ENCODE measurements at places on chromosomes 3 and 15.
A peak's percentile ranks its signal among the peaks of the same experiment; 100 is the strongest.

DNA sequence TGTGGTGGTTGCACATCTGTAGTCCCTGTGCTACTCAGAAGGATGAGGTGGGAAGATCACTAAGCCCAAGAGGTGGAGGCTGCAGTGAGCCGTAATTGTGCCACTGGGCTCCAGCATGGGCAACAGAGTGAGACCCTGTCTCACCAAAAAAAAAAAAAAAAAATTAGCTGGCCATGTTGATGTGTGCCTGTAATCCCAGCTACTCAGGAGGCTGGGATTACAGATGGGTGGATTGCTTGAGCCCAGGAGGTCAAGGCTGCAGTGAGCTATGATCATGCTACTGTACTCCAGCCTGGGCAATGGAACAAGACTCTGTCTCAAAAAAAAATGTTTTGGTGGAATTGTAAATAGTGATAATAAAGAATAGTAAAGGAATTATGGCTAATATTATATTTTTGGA is 9.9 kb downstream of the ATRIP start:
- H3K4me3 ChIP-seq = no peak overlapping the region
- no peak overlapping the region for H3K27ac ChIP-seq

DNA sequence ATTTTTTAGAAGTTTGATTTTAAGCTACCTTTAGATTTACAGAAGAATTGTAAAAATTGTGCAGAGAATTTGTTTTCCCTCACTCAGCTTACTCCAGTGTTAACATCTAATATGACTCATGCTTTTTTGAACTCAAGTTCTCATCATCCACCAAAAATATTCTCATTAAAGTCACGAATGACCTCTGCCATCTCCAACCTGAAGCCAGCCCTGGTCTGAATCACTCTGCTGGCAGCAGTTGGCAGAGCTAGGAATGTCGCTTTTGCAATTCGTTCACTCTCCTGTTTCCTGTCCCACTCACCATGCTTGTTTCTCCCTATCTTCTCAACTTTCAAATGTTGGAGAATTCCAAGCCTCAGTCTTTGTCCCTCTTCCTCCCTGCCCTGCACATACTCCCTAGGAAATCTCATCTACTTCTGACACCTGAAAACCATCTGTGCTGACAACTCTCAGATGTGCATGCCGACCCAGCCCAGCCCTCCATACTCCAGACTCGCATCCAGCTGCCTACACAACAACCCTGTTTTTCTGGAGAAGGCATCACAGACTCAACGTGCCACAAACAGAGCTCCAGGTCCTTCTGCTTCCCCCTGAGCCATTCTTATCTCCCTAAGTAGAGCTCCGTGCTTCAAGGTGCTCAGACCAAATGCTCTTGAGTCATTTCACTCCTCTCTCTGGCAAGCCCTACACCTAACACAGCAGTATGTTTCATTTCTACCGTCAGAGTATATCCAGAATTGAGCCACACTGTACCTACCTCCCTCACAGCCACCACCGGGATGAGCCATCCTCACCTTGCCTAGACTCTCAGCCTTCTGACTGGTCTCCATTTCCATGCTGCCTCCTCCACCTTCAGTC is 24.9 kb downstream of the PRR23E start:
- peak; percentile 1 for DNase-seq
- H3K36me3 ChIP-seq = no peaks in the 10 kb centered on the region
- H3K4me3 ChIP-seq = no peak overlapping the region
- H3K27me3 ChIP-seq = peaks cover 15% of the 10 kb centered on the region
- H3K27ac ChIP-seq = no peak overlapping the region

GRCh38 chr3:98095882-98096281 is 8.9 kb downstream of the OR5AC2 start:
- H3K4me1 ChIP-seq = no peaks in the 10 kb centered on the region
- no peak overlapping the region for H3K27ac ChIP-seq
- H3K36me3 ChIP-seq = no peaks in the 10 kb centered on the region

DNA sequence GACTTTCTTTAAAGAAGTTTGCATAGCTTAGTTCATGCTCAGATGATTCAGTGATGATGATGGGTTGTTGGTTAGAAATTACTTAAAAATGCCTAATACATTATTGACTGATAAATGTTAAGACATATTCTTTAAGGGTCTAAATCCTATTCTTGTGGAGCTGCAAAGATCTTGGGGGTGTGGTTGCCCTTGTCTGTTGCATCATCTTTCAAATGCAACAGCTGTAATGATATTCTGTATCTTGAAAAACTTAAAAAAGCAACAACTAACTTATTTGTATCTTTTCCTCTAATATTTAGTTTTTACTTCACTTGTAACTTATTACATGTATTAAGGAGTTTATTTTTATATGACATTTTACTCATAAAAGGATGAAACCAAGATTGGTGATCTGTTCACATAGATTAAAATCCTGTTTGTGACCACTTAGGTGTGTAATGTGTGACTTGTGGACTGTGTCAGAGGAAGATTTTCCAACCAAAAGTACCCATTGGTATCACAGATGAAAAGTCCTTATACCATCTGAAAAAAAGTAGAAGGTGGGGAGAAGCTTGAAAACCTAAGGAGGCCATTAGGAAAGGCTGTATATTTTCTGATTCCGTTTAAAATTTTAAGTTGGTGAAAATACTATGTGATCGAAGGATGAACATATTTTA is 142.8 kb downstream of the IGF1R start:
- no peak overlapping the region for H3K4me3 ChIP-seq
- no peak for DNase-seq
- no peaks in the 10 kb centered on the region for H3K36me3 ChIP-seq
- peaks cover 10% of the 10 kb centered on the region for H3K4me1 ChIP-seq
- H3K27ac ChIP-seq = no peak overlapping the region
- H3K27me3 ChIP-seq = no peaks in the 10 kb centered on the region

- H3K27ac ChIP-seq = no peak overlapping the region
- no peaks in the 10 kb centered on the region for H3K36me3 ChIP-seq
- H3K4me1 ChIP-seq = peaks cover 3% of the 10 kb centered on the region
- DNase-seq = peak; percentile 85
- no peaks in the 10 kb centered on the region for H3K27me3 ChIP-seq
Observed at GRCh38 chr3:160395297-160395696, 3.7 kb downstream of the IFT80 start.

- no peak for DNase-seq
- no peaks in the 10 kb centered on the region for H3K36me3 ChIP-seq
- H3K27ac ChIP-seq = peak overlapping the region; percentile 71
- peaks cover 16% of the 10 kb centered on the region for H3K4me1 ChIP-seq
Observed at GRCh38 chr3:105354429-105354828, 12.3 kb upstream of the ALCAM start.

GRCh38 chr3:45137656-45138181 is 8.5 kb downstream of the CDCP1 start:
- H3K27me3 ChIP-seq = no peaks in the 10 kb centered on the region
- peak overlapping the region; percentile 41 for H3K27ac ChIP-seq
- no peak overlapping the region for H3K4me3 ChIP-seq
- peaks cover 25% of the 10 kb centered on the region for H3K4me1 ChIP-seq
- DNase-seq = no peak

DNA sequence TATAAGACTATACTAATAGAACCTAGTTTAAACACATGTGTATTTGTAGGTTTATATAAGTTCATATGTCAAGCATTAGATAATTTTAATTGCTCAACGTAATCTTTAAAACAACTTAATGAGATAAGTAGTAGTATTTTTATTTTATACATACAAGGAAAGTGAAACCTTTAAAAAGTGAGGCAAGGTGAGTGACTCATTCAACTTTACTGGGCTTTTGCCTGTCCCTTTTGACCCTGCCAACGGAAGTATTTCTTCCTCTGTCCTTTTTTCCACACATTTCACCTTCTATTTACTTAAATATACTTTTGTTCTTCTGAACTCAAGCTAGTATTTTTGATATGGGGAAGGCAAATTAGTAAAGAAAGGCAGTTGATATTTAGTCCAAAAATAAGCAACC is 78.5 kb downstream of the KBTBD8 start:
- H3K27me3 ChIP-seq = no peaks in the 10 kb centered on the region
- no peak overlapping the region for H3K4me3 ChIP-seq
- no peaks in the 10 kb centered on the region for H3K36me3 ChIP-seq
- no peak overlapping the region for H3K27ac ChIP-seq

GRCh38 chr3:12188681-12189287 is 30.1 kb upstream of the TIMP4 start:
- H3K27ac ChIP-seq = peak overlapping the region; percentile 77
- no peak for DNase-seq
- H3K36me3 ChIP-seq = no peaks in the 10 kb centered on the region
- no peaks in the 10 kb centered on the region for H3K27me3 ChIP-seq
- H3K4me1 ChIP-seq = peaks cover 26% of the 10 kb centered on the region

GRCh38 chr15:23866832-23867231 is 179.7 kb upstream of the NDN start:
- no peak overlapping the region for H3K4me3 ChIP-seq
- H3K27me3 ChIP-seq = no peaks in the 10 kb centered on the region
- no peak overlapping the region for H3K27ac ChIP-seq

- no peak for DNase-seq
- H3K4me3 ChIP-seq = no peak overlapping the region
- no peak overlapping the region for H3K27ac ChIP-seq
- no peaks in the 10 kb centered on the region for H3K36me3 ChIP-seq
Observed at GRCh38 chr3:138640537-138640936, 32.0 kb downstream of the FAIM start.
